ENCODE measurements at places on chromosomes 2 and 18.

DNA sequence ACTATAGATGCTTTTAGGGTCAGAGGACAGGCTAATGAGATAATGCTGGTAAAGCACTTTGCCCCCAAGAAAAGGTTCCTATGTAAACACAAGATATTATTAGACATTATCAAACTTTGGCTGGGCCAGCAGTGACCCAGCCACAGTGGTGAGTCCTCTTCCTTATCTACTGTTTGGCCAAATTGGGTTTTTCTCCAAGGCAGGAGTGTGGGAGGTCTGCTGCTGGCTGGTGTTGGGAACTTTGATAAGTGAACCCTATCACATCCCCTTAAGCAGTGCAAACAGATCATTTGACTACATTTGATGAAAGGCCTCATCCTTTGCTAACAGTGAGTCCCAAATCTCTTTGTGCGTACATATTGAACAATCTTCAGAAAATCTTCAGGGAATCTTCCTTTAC lies 16.2 kb downstream of the FZD7 start:
- no peak for DNase-seq

GRCh38 chr2:230933521-230934180 lies 8.6 kb upstream of the GPR55 start:
- DNase-seq = no peak

DNA sequence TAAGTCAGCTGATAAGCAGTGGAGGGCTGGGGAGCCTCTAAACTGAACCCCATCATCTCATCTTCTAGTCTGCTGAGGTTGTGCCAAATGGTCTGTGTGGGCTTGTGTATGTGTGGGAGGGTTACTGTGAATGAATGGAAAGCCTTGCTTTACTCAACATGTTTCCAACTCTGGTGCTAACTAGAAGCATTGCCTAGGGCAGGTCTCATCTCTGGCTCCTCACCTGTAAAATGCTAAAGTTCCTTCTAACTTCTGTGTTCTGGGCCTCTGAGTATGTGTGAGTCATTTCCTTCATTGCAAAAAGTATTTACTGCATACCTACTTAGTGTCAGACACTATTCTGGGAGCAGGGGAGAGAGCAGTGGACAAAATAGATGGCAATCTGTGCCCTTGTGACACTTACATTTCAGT lies 1.3 kb downstream of the LIPG start:
- no peak for DNase-seq

DNA sequence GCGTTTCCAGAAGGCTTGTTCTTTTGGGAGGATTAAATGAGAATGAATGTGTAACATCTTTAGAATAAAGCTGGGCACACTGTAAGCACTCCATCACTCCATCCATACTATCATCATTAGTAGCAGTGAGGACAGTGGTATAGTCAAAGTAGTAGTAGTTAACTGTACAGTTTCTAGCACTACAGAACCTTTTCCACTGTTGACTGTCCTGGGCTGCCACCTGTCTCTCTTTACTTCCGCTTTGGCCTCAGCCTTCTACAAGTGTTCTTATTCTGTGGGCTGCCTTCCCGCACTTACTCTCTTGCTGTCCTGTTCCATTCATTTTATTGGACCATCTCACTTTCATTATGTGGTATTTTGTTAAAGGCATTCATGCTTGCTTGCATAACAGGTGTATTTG lies 3.3 kb downstream of the SLC9A2 start:
- no peak for DNase-seq

GRCh38 chr2:17667898-17668297 lies 85.7 kb downstream of the SMC6 start:
- DNase-seq = no peak

- DNase-seq = no peak
Observed at GRCh38 chr2:149645391-149645790, 57.8 kb upstream of the MMADHC start.

DNA sequence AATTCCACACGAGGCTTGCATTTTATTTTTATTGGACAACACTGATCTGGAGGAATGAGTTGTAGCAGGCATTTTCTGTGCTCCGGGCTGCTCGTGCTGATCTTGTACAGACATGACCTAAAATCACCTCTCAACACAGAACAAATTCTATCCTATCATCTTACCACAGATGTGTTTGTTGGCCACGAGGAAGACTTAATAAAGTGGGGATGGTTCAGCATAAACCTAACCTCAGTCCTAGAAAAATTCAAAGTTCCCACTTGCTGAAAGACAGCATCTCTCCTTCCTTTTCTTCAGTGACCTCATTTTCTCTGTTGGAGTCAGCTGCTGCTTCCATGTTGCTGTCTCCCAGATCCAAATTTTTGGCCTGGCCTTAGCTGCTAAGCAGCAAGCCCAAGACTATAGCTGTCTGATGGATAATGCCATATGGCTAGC lies 45.3 kb downstream of the RBKS start:
- DNase-seq = no peak

- no peak for DNase-seq
Observed at GRCh38 chr2:130261970-130262760, 63.9 kb upstream of the TUBA3E start.

All from retinal pigment epithelial cell (primary cell).